Thyroid gland (tissue), 4 donors: ENCODE measurements at places on chromosomes 3 and 15.

- DNase-seq = no peak
Measured at GRCh38 chr15:94857466-94857865, 626.1 kb downstream of the MCTP2 start.

DNA sequence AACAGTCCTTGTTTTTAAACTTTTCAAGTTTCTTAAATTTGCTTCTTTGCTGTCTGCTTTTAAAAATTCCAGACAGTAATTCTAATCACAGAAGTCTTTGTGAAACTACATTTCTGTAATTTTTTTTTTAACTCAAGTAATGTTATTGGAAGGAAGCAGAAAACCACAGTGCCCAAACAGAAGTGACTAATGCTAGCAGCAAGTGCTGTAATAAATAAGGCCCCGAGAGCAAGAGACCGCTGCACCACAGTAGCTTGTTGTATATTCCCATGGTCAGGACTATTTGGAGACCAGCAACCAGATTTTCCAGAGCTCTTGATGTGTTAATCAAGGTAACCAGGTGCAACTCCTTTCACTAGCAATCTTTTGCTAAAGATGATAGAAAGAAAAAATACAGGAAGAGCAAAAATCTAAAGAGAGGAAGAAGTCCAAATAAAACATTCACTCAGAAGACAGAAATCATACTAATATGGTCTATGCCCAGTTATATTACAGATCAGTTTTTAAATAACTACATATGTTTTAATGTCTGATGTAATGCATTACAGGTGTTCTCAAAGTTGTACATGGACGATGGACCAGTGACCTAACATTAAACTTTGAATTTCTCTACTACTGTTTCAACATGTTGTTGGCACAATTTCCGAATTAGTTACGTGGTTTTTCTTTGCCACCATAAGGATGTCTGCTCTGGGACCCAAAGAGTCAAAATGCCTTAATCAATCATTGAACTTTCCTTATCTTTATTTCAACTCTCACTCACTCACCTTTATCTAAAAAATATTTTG, 36.4 kb downstream of the WWTR1 start:
- no peak for DNase-seq

GRCh38 chr3:59407425-59407824, 357.6 kb upstream of the CFAP20DC start:
- DNase-seq = no peak

DNA sequence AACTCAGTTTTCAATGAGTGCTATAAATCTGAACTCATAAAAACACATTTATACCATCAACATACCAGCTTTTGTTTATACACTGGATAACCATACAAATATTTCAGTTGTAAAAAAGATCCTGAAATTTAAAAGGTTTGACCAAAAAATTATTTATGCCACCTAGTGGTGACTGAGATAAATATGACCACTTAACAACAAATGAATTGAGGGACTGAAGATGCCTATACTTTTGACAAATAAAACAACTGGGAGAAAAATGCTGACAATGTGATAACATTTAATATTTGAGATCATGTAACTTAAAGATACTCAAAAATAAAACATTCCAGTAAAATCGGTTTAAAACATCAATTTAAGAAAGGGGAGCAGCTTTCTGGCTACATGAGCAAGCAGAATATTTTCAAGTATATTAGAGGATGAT, 30.4 kb downstream of the ATG3 start:
- DNase-seq = no peak

DNA sequence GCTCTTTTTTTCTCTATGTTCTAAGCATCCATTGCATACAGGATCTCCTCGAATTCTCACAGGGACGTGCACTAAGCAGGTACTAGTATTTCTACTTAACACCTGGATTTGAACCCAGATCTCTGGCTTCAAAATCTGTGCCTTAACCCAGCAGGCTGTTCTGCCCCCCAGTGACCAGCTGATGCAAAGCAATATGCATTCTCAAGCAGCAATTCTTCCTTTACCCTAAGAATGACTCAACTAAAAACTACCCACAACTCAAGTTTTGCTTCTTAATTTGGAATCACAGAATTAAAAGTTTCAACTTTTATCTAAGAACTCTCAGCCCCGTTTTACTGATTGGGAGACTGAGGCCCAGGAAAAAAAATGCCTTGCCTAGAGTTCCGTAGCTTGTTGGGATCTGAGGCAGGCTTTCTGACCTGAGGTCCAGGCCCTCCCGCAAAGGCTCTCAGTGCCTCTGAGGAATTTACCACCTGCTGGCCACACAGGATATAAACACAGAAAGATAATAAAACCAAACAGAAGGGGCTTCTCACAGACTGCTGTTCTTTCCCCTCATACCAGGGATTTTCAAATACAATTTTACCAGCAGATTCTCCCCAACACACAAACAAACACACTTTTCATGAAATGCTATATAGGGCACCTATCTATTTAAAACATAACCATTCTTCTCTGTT, 115.4 kb upstream of the RAD18 start:
- no peak for DNase-seq

- DNase-seq = no peak
Measured at GRCh38 chr15:52546031-52546751, 17.5 kb upstream of the MYO5A start.

DNA sequence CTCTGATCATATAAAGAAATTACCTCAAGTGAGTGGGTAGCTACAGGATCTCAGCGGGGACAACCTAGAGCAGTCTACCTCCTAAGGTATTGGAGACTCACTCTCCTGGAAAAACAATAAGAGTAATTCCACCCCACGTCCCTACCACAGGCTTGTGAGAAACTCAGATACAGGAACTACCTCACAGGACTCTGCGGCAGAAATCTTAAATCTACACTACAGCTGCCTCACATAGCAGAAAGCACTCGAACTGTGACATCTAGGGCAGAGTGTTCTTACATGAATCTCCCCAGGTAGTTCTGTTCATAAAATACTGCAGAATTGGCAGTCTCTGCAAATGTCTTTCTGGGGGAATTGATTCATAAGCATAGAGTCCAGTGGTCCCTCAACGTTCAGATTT, 382.9 kb upstream of the IL12A start:
- peak; percentile 52 for DNase-seq

- no peak for DNase-seq
Measured at GRCh38 chr15:75729326-75730069, 16.9 kb upstream of the CSPG4 start.

GRCh38 chr15:23467110-23467600, 20.1 kb upstream of the GOLGA6L2 start:
- no peak for DNase-seq

- DNase-seq = no peak
Measured at GRCh38 chr3:182889948-182890629, 90.2 kb downstream of the DCUN1D1 start.

- no peak for DNase-seq
Measured at GRCh38 chr15:35450492-35450891, 95.5 kb downstream of the DPH6 start.
